ENCODE measurements at places on chromosomes 16 and 17. TPM values are rescaled to one million over a fixed set of nuclear protein-coding genes. Genes with fewer than 3 reads are reported as not detected.

GRCh38 chr17:82333279-82334171 is at the start of gene SECTM1:
TSS of gene SECTM1 (minus strand) at chr17:82333766. CDS start at chr17:82327240, 6,526 bp downstream.
- no peaks in the 10 kb centered on the region for H3K27me3 ChIP-seq
- H3K4me3 ChIP-seq: peak within 1 kb of the TSS; percentile 63
- H3K4me1 ChIP-seq: peaks cover 18% of the 10 kb centered on the region
- peak; percentile 68 for DNase-seq
- no peak within 1 kb of the TSS for H3K27ac ChIP-seq
- no peaks in the 10 kb centered on the region for H3K36me3 ChIP-seq

- peaks cover 36% of the 10 kb centered on the region for H3K27me3 ChIP-seq
- peak; percentile 53 for DNase-seq
- H3K36me3 ChIP-seq: no peaks in the 10 kb centered on the region
- H3K27ac ChIP-seq: peak overlapping the region; percentile 97
- peak overlapping the region; percentile 89 for H3K4me3 ChIP-seq
- H3K4me1 ChIP-seq: peaks cover 9% of the 10 kb centered on the region
Measured at GRCh38 chr16:54934481-54935265, 4.0 kb downstream of the IRX5 start.

DNA sequence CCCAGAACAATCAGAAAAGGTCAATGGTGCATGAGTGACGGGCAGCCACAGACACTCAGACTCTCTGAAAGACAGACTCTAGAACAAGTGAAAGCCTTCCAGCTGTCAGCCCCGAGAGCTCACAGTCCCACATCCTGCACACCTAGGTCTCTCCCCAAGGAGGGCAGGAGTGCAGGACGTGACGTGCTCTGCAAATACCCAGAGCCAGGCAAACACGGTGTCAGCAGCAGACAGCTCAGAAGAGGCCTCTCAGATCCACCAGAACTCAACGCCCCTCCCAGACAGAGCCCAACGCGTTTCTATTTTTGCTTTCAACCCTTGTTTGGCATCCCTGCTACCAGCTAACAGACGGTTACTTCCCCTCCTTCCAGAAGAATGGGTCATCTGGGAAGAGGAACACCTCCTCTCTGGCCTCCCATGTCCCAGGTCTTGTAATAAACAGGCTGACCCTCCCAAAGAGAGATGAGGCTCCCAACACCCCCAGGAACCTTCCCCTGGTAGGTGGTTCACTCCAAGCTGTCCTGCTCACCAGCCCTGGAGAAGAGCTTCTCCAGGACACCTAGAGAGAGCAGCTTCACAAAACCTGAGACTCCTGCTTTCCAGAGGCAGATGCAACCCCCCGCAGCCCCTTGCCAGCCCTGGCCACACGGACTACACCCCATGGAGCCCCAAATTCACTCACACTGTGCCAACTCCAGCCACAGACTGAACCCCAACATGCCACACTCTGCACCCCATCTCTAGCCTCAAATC is 7.6 kb downstream of the PITPNM3 start:
- H3K36me3 ChIP-seq: no peaks in the 10 kb centered on the region
- peak; percentile 36 for DNase-seq
- H3K27ac ChIP-seq: no peak overlapping the region
- no peaks in the 10 kb centered on the region for H3K4me1 ChIP-seq
- peaks cover 1% of the 10 kb centered on the region for H3K27me3 ChIP-seq

Gene SCN4A
- 45.9 TPM for total RNA-seq
